DMS 273 treated with DMSO at 0.1 percent for 48 hours (cell line): ENCODE measurements at places on chromosomes 2 and 18.

GRCh38 chr2:75560768-75561565 lies at the start of gene EVA1A:
Gene EVA1A (minus strand): TSS chr2:75560939. CDS start chr2:75518140, 42,799 bp downstream.
- no peak for DNase-seq

DNA sequence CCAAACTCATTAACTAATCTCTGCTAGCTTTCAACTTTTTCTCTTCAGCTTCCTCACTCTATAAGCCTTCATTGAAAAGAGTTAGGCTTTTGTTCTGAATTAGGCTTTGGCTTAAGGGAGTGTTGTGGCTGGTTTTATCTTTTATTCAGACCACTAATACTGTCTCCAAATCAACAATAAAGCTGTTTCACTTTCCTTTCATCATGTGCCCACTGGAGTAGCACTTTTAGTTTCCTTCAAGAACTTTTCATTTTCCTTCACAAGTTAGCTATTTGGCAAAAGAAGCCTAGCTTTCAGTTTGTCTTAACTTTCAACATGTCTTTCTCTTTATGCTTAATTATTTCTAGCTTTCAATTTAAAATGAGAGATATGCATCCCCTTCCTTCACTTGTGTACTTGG lies 271.7 kb upstream of the FSIP2 start:
- no peak for DNase-seq

DNA sequence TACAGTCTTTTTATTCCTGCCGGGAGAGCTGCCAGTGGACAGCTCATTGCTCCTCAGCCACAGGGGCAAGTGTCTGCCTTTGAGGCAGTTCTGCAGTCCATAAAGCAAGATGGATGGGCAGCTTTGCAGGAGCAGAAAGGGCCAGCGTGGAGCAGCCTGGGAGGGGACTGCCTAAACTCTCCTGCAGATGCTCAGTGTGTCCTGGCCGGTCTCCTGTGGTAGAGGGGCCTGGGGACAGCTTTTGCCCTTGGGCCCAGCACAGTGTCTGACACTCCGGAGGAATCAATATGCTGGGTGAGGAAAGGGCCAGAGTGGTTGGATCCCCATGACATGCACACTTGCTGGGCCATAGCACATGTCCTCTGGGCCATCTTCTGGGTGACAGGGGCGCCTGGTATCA lies 65.7 kb upstream of the DAPL1 start:
- DNase-seq = no peak

- DNase-seq = no peak
Observed at GRCh38 chr2:19178175-19178574, 180.2 kb downstream of the OSR1 start.

- no peak for DNase-seq
Observed at GRCh38 chr2:9985531-9986328, 34.2 kb downstream of the GRHL1 start.

DNA sequence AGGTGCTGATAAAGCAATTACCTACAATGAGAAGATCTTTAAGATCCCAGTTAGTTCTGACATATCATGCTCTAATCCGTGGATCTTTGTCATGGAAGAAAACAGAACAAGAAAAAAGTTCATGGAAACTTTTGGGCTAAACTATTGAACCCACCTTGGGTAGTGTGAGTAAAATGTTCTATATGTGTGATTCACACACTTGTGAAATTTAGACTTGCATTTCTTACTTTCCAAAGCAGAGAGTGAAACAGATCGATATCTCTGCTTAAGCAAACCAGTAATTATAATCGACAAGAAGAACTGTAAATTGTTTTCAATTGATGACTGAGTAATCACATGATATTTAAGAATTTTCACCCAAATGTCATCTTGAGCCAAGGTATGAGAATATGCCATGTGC lies 214.2 kb downstream of the HRH4 start:
- DNase-seq = no peak

GRCh38 chr2:178380763-178381162 lies 70.2 kb downstream of the PRKRA start:
- no peak for DNase-seq

DNA sequence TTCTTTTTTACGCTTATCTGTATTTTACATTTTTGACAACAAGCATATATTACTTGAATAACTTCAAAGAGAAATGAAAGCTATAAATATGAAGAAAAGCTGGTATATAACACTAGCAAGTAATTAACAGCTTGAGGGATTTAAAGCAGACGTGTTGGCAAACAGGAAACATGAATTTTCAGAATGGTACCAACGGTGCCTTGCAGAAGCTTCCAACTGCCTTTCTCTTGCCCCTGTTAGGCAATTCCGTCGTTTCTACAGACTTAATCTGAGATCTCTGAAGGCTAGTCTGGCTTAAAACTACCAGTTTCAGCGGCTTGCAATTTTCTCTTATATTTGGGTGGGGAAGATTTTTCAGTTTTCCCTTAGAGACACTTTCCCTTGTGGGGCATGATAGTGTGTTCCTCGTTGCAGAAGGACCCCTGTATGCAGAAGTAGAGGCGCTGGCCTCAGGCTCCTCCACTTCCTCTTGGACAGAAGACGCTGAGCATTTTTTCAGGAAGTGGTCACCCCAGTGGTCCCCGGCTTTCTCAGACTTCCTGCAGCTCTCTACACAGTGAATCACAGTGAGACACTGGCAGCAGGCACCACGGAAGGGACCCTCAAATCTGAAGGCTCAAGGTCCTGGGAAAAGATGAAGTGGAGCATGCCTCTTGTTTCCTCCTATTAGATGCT lies 56.2 kb upstream of the SLC16A14 start:
- no peak for DNase-seq

- DNase-seq = peak; percentile 87
Observed at GRCh38 chr18:55421615-55422419, 166.2 kb downstream of the TCF4 start.

- no peak for DNase-seq
Observed at GRCh38 chr18:26127786-26128185, 5.9 kb upstream of the PSMA8 start.

DNA sequence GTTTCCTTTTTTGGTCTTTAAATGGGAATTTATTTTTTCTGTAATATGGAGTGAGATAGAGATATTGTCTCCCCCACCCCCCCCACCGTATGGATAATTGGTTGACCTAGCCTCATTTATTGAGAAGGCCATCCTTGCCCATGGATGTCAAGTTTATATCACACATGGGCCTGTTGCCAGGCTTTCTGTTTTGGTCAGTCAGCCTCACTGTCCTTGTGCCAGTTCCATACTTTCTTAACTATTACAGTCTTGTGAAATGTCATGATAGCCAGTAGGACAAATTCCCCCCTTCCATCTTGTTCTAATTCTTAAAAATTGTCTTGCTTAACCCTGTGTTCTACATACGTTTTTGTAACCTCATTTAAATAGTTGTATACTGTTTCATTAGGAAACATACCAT lies 12.5 kb downstream of the BABAM2 start:
- DNase-seq = no peak

- no peak for DNase-seq
Observed at GRCh38 chr18:69956665-69957620, 9.3 kb upstream of the CD226 start.

DNA sequence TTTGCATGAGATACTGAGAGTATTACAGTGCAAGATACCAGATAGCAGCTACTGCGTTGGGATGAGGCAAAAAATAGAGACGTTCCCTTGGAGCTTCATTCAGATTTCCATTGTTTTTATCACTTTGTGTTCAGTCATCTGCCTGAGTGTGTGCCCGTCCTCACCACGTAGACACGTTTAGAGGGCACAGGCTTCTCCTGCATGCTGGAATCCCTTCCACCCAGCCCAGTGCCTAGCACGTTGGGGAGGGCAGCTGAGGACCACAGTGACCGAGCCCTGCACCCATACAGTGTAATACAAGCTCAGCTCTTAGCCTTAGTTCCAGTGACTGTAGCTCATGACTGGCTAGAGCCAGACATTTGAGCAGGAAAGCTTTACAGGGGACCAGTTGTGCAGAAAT lies 134.7 kb downstream of the GBX2 start:
- DNase-seq = no peak
